ENCODE measurements at places on chromosomes 4 and X.
A peak's percentile ranks its signal among the peaks of the same experiment; 100 is the strongest.

DNA sequence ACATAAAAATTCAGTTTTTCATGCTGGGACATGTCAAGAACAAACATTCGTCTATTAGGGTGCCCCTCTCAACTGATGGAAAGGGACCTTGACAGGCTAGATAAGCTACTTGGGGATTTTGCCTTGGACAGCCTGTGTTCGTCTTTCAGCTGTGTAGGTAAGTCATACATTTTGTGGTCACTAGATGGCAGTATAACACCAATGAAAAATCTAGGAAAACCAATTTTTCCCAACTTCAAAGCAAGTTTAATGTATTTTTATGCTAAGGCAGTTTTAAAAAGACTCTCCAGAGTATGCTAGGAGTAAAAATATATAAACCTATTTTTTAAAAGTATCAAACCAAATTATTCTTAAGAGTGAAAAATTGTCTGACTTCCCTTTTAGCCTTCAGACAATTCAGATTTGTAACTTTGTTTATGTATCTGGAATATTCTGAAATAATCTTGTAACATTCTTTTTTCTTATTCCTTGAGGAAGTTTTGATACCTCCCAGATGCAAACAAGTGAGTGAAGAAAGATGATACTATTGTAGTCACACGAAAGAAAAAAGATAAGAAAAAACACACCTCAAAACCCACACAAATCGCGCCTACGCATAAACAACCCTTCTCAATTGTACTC lies 158.3 kb downstream of the CPE start:
- DNase-seq = no peak

DNA sequence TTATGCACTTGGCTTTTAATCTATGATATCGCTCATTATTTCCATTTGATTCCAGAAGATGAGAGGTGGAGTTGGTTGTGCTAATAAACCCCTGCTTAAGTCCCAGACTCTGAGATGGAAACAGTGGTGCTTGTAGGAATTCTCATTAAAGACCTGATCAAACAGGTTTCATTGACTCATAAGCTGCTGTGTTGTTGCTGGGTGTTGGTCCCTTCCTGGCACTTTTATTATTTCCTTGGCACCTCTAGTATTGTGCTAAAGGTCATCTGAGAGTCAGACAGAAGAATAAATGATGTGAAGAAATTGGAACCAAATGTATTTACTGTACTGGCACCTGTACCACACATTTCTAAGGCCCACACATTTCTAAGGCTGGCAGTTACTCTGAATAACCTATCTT lies 544.7 kb upstream of the NR3C2 start:
- no peak for DNase-seq

DNA sequence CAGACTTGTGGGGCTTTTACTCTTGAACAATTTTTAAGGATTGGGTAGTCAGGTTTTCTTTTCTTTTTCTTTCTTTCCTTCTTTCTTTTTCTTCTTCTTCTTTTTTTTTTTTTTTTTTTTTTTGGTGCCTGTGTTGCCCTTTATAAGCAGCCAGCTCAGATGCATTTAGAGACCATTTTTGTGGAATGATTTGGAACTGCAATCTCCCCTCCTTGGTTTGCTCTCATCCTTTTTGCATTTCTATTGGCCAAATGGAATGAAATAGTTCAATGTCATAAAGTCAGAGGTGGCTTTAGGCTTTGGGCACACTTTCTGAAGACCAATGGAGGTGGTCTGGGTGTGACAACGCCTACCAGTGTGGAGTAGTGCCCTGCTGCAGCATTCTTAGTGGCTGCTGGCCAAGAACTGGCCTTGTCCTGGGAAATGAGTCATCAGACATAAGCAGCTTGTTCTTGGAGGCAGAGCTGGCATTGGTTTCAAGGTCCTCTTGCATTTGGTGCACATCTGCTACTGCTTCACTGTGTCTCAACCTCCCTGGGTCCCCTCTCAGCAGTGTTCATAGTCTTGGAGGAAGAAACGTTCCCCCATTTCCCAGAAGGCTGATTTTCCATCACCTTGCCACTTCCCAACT lies 84.5 kb downstream of the CT47B1 start:
- DNase-seq = peak; percentile 72

GRCh38 chr4:37528166-37528885 lies 157.8 kb downstream of the RELL1 start:
- DNase-seq = no peak
